GM04504 (cell line): ENCODE measurements at places on chromosomes 2 and 18.

DNA sequence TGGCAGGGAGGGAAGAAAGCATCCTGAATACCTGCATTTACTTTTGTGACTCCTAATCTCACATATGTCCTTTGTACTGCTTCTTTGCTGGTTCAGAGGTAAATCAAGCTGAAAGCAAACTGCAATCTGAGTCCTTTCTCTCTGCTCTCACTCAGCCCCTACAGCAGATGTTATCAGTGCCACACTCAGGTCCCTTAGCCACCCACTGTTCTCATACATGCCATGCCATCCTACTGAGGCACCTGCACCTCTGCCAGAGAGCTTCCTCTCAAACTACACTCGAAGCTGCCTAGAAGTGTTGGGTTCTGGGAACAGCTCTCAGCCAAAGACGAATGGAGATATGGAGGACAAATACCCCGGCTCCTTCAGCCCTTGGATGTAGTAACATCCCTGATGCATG, 244.5 kb downstream of the TXNL1 start:
- no peak for DNase-seq

DNA sequence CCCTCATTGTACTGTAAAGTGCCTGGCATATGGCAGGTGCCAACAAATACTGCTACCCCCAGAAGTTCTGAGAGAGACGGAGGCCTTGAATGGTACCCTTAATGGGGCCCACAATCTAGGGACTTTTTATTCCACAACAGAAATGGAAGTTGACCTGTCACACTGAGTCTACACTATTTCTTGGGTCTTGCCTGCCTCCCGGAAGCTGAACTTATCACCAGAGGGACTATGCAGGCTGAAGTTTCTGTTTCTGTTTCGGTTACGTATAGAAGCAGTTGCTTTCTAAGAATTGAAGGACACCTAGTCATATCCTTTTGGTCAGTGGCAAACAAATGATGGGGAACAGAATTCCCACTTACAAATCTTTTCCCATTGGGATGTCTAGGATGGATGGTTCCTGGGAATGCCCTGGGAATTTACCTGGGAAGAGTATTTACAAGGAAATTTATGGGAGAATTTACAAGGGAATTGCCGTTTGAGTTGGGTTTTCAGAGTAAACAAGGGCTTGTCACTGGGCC, 74.2 kb downstream of the HS1BP3 start:
- DNase-seq = no peak

DNA sequence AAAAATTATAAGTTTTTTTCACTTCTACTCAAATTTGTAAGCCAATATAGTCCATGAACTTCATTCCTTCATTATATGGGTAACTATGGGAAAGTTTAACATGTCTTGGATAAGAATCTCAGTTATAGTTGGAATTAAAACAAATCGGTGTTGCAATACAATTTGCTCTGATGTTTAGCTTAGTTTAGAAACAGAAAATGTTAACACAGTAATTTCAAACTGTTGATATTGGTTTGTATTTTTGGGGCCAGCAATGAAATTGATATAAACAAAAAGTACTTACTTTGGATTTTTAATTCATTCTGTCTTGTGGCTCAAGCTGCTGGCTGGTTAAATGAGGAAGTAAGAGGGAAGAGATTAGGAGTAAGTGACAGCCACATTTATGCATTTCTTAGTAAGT, 368.5 kb upstream of the NT5C1B start:
- no peak for DNase-seq

DNA sequence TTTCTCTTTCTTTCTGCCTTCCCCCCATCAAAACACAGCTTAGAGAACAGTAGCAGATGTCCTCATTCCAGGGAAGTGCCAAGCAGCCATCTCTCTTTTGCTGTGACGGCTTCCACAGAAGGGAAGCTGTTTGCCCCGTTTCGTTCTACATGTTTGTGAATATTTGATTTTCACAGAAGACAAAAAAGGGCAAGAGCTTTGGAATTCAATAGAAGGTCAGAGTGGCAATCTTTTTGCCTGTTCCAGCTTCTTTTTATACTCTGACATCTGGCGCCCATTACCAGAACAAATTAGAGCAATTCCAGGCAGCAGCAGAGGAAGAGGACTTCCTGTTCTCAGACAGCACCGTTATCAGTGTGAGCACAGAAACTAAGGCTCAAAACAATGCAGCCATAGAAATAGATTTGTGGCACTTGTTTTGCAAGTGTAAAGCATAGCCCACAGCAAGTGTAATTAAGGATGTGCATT, 79.0 kb upstream of the CDH19 start:
- no peak for DNase-seq

- DNase-seq = peak; percentile 94
Measured at GRCh38 chr2:237299906-237300305, 114.1 kb downstream of the COL6A3 start.

- DNase-seq = peak; percentile 97
Measured at GRCh38 chr2:172783165-172783898, 47.7 kb downstream of the RAPGEF4 start.

DNA sequence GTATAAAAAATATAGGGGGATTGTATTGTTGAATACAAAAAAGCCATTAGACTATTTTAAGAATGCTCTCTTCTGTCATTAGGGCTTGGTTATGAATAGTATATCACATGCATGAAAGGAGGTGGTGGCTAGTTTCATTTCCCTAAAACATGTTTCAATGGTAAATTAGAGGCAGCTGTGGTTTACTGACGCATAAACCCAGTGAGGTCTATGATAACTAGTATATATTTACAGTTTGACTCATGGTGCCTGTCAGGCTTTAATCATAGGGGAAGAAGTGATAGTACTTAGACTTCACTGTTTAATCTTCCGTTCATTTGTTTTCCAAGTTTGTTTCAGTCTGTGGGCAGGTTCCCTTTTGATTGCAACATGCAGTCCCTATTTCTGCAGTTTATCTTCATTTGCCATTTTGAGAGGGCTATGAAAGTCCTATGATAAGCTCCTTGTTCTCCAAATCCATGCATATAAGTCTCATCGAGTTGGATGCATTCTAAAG, 55.1 kb upstream of the MAP4K3 start:
- DNase-seq = peak; percentile 81

GRCh38 chr2:46847185-46847710, 68.4 kb downstream of the MCFD2 start:
- DNase-seq = peak; percentile 95

- DNase-seq = no peak
Measured at GRCh38 chr18:3463051-3463450, 13.1 kb downstream of the TGIF1 start.

GRCh38 chr2:207328944-207329386, 163.2 kb upstream of the KLF7 start:
- no peak for DNase-seq

GRCh38 chr2:205990104-205990503, 95.9 kb downstream of the INO80D start:
- DNase-seq = no peak

DNA sequence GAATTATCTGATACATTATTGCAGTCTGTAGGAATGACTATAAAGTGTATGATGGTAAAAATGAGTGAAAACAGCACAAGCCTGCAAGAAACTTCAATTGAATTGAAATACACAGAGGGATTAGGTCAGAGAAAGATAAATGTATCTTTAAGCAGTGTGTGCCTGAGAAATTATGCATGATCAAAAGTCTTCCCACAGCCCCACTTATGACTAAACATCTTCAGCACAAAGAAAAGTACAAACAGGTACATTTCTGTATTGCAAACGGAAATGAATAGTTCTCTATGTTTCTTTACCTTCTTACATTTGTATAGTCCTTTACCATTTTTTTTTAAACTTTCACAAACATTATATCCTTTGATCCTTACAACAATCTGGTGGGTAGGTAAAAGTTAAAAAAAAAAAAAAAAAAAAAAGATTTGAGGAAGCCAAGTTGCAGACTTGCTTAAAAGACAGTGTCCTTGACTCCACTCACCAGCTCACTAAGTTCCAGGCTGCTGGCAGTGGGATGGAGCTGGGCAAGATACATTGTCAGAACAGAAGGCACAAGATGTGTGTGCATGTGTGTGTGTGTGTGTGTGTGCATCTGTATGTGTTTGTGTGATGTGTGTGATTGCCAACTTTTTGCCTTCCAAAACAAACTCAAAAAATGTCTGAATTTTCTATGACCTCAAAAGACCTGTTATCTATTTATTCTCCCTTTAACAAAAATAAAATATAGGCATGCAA, 423.7 kb upstream of the ACVR2A start:
- DNase-seq = no peak

DNA sequence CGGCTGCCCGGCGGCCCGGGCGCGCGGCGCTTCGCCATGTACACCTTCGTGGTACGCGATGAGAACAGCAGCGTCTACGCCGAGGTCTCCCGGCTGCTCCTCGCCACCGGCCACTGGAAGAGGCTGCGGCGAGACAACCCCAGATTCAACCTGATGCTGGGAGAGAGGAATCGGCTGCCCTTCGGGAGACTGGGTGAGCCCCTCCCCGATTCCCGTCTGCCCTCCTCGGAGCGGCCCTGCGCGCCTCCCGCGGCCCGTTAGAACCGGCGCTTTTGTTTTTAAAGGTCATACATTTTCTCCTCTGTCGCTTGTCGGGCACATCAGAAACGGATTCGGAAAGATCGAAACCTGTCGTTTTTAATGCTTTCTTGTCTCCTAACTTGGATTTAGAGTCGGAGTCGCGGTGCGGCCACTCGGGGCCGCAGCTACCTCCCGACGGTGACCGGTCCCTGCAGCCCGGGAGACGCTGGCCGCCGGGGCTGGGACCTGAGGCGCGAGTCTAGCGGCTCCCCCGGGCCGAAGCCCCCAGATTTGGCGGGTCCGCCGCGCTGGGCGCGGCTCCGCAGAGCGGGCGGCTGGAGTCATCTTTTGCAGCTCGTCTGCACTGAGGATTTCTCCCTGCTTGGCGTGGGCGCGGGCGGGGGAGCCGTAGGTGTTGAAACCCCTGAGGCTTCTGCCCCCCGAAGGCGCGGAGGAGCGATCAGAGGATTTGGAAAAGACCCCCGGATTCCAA, 519 bp downstream of the TTL start:
- DNase-seq = peak; percentile 17
